ENCODE measurements at places on chromosomes 7 and 10. TPM values are rescaled to one million over a fixed set of nuclear protein-coding genes. Genes with fewer than 3 reads are reported as not detected.
A peak's percentile ranks its signal among the peaks of the same experiment; 100 is the strongest.

DNA sequence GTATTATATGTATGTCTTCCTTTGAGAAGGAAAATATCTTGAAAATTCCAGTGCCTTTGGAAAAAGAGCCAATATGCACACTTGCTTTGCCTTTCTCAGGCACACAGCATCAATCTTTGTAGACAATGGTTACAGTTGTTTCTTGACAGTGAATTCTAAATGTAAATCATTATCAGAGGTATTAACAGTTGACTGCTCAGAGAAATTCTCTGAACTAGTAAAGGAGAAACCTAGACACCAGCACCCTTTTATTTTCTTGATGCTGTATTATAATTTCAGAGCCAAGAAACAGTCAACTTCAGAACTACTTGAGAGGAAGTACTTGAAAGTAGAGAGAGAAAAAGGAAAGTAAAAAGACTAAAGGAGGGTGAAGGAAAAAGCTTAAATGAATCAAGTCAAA, 185.8 kb upstream of the SMIM30 start:
- H3K4me1 ChIP-seq, result no peaks in the 10 kb centered on the region
- H3K27me3 ChIP-seq, result peaks cover 4% of the 10 kb centered on the region
- H3K36me3 ChIP-seq, result no peaks in the 10 kb centered on the region
- H3K27ac ChIP-seq, result no peak overlapping the region

DNA sequence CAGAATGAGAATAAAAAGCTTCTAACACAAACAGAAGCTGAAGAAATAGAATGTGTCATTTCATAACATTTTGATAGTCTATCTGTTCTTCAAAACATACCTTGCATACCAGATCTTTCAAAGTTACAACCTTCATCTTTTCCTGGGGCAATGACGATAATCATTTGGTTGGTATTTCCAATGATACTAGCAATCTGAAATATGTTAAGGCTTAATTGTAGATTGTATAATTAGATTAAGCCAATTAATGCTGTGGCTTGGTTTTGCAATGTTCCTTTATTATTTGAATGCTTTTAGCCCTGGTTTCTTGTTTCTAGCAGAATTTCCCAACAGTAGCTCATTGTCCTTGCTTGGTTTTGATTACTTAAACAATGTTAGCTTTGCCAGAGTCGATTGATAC, 84.6 kb downstream of the CABCOCO1 start:
- H3K4me3 ChIP-seq, result no peak overlapping the region
- peaks cover 41% of the 10 kb centered on the region for H3K4me1 ChIP-seq
- H3K27me3 ChIP-seq, result no peaks in the 10 kb centered on the region
- H3K36me3 ChIP-seq, result no peaks in the 10 kb centered on the region

DNA sequence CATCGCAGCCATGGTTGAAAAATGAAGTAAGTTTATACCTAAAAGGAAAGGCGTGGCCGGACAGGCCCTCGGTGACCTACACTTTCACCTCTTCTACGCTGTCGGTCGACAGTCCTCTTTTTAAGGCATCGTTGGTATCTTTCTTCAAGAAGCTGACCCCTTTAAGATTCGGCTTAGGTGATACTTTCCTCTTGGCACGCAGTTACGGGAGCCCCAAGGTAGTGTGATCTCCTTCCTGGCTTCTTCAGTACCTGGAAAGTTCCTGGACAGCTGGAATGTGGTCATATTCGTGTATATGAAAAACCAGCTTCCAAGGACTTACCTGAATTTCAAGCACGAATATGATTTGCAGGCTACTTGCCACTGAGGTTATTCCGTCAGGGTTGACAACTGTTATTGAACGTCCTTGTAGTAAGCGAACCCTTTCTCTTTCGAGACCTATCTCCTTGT, 885 bp upstream of the SYPL1 start:
- no peak for DNase-seq
- H3K4me3 ChIP-seq, result peak overlapping the region; percentile 88
- no peaks in the 10 kb centered on the region for H3K27me3 ChIP-seq
- H3K36me3 ChIP-seq, result no peaks in the 10 kb centered on the region
- peaks cover 20% of the 10 kb centered on the region for H3K4me1 ChIP-seq

GRCh38 chr10:121216721-121217181, 365.6 kb downstream of the WDR11 start:
- H3K36me3 ChIP-seq, result no peaks in the 10 kb centered on the region
- H3K27me3 ChIP-seq, result peaks cover 41% of the 10 kb centered on the region
- DNase-seq, result no peak
- no peak overlapping the region for H3K4me3 ChIP-seq
- H3K27ac ChIP-seq, result no peak overlapping the region

Gene FGFBP3
- total RNA-seq, result 4.8 TPM

Gene HOXA13
- not detected for total RNA-seq
